ENCODE measurements at places on chromosomes 11 and 22.

DNA sequence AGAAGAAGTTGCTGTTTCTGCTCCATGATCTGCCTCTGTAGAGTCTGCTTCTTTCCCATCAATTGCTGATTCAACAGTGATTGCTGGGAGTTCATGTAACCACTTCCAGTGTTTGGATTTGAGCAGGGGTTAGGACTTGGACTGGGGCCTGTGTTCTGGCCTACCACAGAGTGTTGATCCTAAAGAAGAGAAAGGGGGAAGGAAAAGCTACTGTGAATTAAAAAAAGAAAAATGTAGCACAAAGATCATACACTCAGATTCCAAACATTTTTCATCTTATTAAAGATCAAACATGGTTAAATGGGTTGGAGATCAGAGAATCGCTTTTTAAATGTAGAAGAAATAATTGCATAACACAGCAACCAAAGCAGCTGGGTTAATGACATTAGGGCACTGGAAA lies 67.6 kb upstream of the MTMR2 start:
- H3K27ac ChIP-seq, result no peak overlapping the region
- no peaks in the 10 kb centered on the region for H3K27me3 ChIP-seq
- H3K4me1 ChIP-seq, result no peaks in the 10 kb centered on the region
- peaks cover 14% of the 10 kb centered on the region for H3K36me3 ChIP-seq
- H3K4me3 ChIP-seq, result no peak overlapping the region

- DNase-seq, result no peak
- no peak overlapping the region for H3K4me3 ChIP-seq
- no peaks in the 10 kb centered on the region for H3K27me3 ChIP-seq
- no peak overlapping the region for H3K27ac ChIP-seq
- no peaks in the 10 kb centered on the region for H3K4me1 ChIP-seq
- H3K36me3 ChIP-seq, result no peaks in the 10 kb centered on the region
Measured at GRCh38 chr11:119924017-119924416, 195.0 kb upstream of the NECTIN1 start.

DNA sequence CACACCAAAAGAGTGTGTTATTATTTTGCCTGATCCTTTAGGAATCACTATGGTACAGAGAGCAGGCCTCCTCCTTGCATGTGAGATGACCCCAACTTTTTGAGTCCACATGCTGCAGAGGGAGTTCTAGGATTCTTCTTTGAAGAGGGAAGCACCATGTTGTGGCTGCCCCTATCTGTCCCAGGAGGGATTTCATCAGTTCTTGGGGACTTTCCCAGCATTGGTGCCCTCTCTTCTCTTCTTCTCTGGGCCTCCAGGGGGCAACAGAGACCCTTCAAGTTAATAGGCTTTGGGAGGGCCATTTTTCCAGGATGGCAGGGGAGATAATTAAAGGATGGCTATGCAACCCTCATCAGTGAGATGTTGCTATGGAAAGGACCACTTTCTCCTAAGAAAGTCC lies 3.6 kb downstream of the MMP1 start:
- no peaks in the 10 kb centered on the region for H3K4me1 ChIP-seq
- H3K27ac ChIP-seq, result no peak overlapping the region
- no peaks in the 10 kb centered on the region for H3K36me3 ChIP-seq
- DNase-seq, result no peak
- no peaks in the 10 kb centered on the region for H3K27me3 ChIP-seq
- no peak overlapping the region for H3K4me3 ChIP-seq

- no peaks in the 10 kb centered on the region for H3K27me3 ChIP-seq
- H3K27ac ChIP-seq, result no peak overlapping the region
- no peaks in the 10 kb centered on the region for H3K36me3 ChIP-seq
Measured at GRCh38 chr11:87634331-87634730, 540.9 kb downstream of the RAB38 start.

DNA sequence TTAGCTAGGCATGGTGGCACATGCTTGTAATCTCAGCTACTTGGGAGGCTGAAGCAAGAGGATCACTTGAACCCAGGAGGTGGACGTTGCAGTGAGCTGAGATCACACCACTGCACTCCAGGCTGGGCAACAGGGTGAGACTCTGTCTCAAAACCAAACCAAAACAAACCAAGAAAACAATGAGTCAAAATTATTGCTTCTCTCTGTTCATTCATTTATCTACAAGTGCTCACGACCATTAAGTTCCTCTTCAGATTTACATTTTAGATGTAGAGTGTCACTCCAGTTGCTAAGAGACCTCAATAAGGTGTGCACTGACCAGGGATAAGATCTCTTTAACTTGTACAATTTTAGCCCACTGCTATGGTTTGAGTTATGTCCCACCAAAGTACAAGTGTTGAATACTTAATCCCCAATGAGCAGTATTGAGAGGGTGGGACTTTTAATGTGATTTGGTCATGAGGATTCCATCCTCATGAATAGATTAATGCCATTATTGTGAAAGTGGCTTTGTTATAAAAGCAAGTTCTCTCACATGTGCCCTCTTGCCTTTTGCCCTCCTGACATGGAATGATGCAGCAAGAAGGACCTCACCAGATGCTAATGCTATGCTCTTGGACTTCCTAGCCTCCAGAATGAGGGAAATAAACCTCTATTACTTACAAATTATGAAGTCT lies 7.8 kb downstream of the HNRNPUL2 start:
- peaks cover 16% of the 10 kb centered on the region for H3K4me1 ChIP-seq
- no peak for DNase-seq
- no peak overlapping the region for H3K4me3 ChIP-seq
- no peaks in the 10 kb centered on the region for H3K27me3 ChIP-seq

DNA sequence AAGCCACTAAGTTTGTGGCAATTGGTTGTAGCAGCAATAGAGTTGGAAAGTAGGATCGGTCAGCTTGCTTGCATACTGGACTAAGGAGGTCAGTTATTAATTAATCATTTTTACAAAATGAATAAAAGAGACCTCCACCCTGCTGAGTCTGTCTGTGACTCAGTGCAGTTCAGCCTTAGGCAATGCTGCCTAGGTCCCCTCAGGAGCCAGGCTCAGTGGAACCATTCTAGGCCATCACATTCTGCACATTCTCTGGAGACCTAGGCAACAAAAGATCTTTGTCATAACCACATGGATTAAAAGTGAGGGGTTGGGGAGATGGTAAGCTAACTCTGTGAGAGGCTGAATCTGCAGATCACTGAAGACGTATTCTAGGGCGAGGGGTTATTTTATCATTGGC lies 178.7 kb upstream of the CADM1 start:
- H3K27ac ChIP-seq, result no peak overlapping the region
- no peaks in the 10 kb centered on the region for H3K36me3 ChIP-seq
- H3K4me3 ChIP-seq, result no peak overlapping the region

- no peak overlapping the region for H3K4me3 ChIP-seq
- DNase-seq, result no peak
- no peaks in the 10 kb centered on the region for H3K27me3 ChIP-seq
- H3K4me1 ChIP-seq, result peaks cover 45% of the 10 kb centered on the region
Measured at GRCh38 chr22:37482244-37482643, 3.9 kb downstream of the MFNG start.

GRCh38 chr11:134609361-134610115 lies 197.5 kb upstream of the B3GAT1 start:
- H3K27ac ChIP-seq, result no peak overlapping the region
- peaks cover 3% of the 10 kb centered on the region for H3K27me3 ChIP-seq
- H3K4me3 ChIP-seq, result no peak overlapping the region

DNA sequence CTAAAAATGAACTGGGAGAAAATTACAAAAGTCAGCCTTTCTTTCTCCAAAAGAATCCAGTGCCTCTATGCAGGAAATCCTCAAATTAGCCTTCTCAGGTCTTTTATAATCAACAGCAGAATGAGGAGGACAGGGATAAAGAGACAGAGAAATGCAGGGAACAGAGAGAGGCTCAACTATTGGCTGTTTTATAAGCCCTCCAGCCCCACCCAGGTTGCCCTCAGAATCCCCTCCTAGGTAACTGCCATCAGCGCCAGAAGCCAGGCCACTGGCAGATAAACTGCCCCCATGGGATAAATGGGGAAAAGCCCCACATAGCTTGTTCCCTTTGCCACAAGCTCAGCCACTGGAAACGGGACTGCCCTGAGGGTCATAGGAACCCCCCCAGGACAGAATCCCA lies 10.9 kb upstream of the HMOX1 start:
- no peak overlapping the region for H3K4me3 ChIP-seq
- H3K27me3 ChIP-seq, result no peaks in the 10 kb centered on the region
- no peaks in the 10 kb centered on the region for H3K36me3 ChIP-seq
- DNase-seq, result no peak
- no peak overlapping the region for H3K27ac ChIP-seq

- no peak overlapping the region for H3K27ac ChIP-seq
- no peak for DNase-seq
- no peaks in the 10 kb centered on the region for H3K27me3 ChIP-seq
- H3K36me3 ChIP-seq, result peaks cover 50% of the 10 kb centered on the region
- H3K4me3 ChIP-seq, result no peak overlapping the region
Measured at GRCh38 chr22:36281781-36282327, 28.9 kb downstream of the APOL1 start.

GRCh38 chr11:27868226-27868625 lies 168.0 kb upstream of the BDNF start:
- H3K36me3 ChIP-seq, result no peaks in the 10 kb centered on the region

- H3K27me3 ChIP-seq, result no peaks in the 10 kb centered on the region
- peaks cover 3% of the 10 kb centered on the region for H3K4me1 ChIP-seq
- no peak for DNase-seq
- H3K27ac ChIP-seq, result no peak overlapping the region
Measured at GRCh38 chr11:85705800-85706199, 19.8 kb upstream of the CCDC89 start.

- H3K36me3 ChIP-seq, result no peaks in the 10 kb centered on the region
- H3K27me3 ChIP-seq, result no peaks in the 10 kb centered on the region
- DNase-seq, result no peak
- H3K4me3 ChIP-seq, result no peak overlapping the region
- no peak overlapping the region for H3K27ac ChIP-seq
- H3K4me1 ChIP-seq, result no peaks in the 10 kb centered on the region
Measured at GRCh38 chr11:13480198-13480597, 15.6 kb downstream of the PTH start.

GRCh38 chr11:19878520-19878919 lies 165.9 kb downstream of the NAV2 start:
- no peak for DNase-seq
- no peak overlapping the region for H3K4me3 ChIP-seq
- H3K27me3 ChIP-seq, result no peaks in the 10 kb centered on the region
- H3K27ac ChIP-seq, result no peak overlapping the region

DNA sequence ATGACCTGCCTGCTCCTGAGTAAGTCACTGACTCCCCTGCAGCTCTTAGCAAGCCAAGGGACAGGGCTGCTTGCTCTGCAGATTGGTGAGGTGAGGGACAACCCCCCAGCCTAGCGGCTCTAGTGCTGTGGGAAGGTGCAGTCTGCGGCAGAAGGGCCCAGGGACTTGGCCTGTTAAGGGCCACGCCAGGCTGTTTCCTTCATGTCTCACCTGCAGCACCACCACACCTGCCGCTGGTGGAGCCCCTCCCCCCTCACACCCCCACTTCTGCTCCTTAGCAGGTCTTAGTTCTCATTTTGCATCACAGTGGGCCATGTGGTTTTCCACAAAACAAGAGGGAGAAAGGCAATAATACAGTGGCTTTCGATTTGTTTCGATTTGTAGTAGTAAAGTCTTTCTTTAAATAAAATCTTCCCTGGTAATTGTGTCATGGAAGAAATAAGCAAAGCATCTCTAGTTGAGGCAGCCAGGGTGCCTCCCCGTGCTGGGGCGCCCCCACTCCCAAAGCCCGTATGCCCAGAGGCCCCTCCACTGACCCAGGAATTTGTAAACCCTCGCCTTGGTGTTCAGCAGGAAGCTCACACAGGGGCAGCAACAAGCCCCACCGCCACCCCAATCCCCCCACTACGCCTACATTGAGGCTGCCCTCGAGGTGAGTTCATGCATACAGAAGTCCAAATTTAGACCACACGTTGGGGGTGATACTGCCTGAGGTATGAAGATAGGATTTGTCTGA lies 86.5 kb upstream of the CLDN5 start:
- DNase-seq, result no peak
- H3K27ac ChIP-seq, result no peak overlapping the region
- H3K27me3 ChIP-seq, result peaks cover 14% of the 10 kb centered on the region
- no peaks in the 10 kb centered on the region for H3K36me3 ChIP-seq

- H3K36me3 ChIP-seq, result no peaks in the 10 kb centered on the region
- no peak overlapping the region for H3K27ac ChIP-seq
- H3K4me1 ChIP-seq, result no peaks in the 10 kb centered on the region
Measured at GRCh38 chr11:89537936-89538335, 46.8 kb upstream of the NOX4 start.

DNA sequence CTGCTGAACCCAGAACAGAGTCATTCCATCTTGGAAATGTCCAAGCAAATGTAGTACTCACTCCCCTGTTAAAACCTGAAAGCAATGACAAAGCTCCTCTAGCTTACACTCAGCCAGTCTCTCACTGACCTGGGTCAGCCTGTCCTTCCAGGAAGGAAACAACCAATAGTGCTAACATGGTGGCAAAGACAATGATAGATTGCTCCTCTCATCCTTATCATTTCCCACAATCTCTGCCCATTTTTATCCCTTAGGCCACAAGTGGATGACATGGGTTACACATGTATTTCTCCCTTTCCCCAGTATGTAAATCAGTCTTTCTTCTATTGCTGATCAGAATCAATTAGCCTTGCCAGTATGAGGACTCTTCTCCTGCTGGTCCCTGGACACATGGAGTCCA lies 154.6 kb upstream of the SESN3 start:
- H3K36me3 ChIP-seq, result no peaks in the 10 kb centered on the region
- H3K27me3 ChIP-seq, result no peaks in the 10 kb centered on the region
- no peak for DNase-seq
- H3K27ac ChIP-seq, result no peak overlapping the region
- no peaks in the 10 kb centered on the region for H3K4me1 ChIP-seq

- H3K36me3 ChIP-seq, result no peaks in the 10 kb centered on the region
- no peaks in the 10 kb centered on the region for H3K27me3 ChIP-seq
- no peak overlapping the region for H3K4me3 ChIP-seq
- no peaks in the 10 kb centered on the region for H3K4me1 ChIP-seq
Measured at GRCh38 chr11:79845002-79845709, 404.3 kb upstream of the TENM4 start.

GRCh38 chr11:102138670-102139069 lies 28.4 kb downstream of the YAP1 start:
- H3K27me3 ChIP-seq, result no peaks in the 10 kb centered on the region
- DNase-seq, result no peak
- no peak overlapping the region for H3K27ac ChIP-seq
- no peaks in the 10 kb centered on the region for H3K36me3 ChIP-seq

- DNase-seq, result no peak
- H3K4me3 ChIP-seq, result no peak overlapping the region
- no peaks in the 10 kb centered on the region for H3K4me1 ChIP-seq
Measured at GRCh38 chr11:33551051-33551450, 149.6 kb downstream of the C11orf91 start.

DNA sequence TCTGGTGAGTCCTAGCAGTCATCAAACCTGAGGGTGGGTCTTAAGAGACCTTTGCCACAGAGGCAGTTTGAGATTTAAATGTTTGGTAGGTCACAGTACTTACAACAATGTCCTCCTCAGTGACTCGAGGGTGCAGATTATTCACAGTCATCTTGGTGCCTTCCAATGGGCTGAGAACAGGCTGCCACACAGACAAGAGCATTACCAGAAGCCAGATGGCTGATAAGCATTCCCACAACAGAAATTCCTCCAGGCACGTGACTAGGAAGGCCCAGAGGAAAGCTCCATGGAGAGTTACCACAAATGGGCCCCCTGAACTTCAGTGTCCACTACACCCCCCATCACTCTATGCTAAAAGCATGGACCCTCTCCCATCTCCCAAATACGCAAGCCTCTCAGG lies 19.2 kb downstream of the POLDIP3 start:
- no peaks in the 10 kb centered on the region for H3K4me1 ChIP-seq
- H3K27me3 ChIP-seq, result no peaks in the 10 kb centered on the region
- DNase-seq, result no peak
- H3K36me3 ChIP-seq, result peaks cover 79% of the 10 kb centered on the region
- no peak overlapping the region for H3K4me3 ChIP-seq
- H3K27ac ChIP-seq, result no peak overlapping the region

- H3K27ac ChIP-seq, result no peak overlapping the region
- no peak overlapping the region for H3K4me3 ChIP-seq
- no peaks in the 10 kb centered on the region for H3K27me3 ChIP-seq
- DNase-seq, result no peak
Measured at GRCh38 chr11:56783448-56784041, 35.0 kb upstream of the OR9G4 start.

Measured in CD8-positive, alpha-beta memory T cell (primary cell).